CD4-positive, alpha-beta T cell treated with Interleukin-17A for 1 hour (primary cell): ENCODE measurements at places on chromosomes 7 and 10.

DNA sequence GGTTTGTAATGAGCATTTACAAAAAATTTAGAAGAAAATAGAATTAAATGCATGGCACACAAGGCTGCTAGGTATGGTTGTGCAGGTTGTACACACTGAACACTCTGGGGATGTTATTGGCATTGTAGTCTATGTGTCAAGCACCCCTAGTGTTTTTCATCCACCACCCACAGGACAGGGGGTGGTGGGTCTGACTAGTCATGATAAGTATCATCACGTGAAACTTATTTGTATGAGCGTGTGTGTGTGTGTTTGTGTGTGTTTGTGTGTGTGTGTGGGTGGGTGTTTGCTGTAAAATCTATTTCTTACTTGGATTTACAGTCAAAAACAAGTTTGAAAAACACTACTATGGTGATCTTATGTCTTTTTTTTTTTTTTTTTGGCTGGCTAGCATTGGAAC, 66.5 kb downstream of the MAP3K8 start:
- no peak for DNase-seq

DNA sequence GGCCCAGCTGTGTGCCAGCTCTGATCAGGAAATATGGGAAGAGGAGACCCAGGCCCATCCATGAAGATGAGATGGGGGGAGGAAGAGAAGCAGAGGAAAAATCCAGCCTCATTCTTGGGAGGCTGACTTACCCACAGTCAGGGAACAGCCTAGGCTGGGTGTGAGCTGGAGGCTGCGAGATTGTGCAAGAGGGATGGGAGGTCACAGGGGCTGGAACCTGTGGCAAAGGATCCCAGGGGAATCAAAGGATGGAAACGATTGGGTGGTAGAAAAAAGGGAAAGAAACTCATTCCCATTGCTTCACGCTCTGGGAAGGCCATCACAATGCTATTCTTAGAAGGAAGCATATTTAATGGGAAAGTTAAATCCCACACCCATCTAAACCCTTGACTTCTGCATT, 26.7 kb upstream of the CRHR2 start:
- DNase-seq: no peak

DNA sequence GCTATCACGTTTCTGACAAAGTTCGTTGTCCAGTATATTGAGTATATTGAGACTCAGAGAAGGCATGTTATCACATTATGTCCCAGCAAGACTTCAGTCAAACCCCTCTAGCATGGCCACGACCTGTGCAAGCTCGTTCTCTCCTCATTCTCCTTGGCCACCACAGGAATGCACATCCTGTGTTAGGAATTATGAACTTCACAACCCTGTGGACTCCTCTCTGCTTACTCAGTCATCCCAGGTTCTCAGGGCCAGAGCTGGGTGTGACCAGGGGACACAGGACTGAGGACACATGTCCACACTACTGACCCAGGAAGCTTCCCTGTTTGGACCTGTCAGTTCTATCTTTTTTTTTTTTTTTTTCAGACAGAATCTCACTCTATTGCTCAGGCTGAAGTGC, 4.4 kb downstream of the SH2D4B start:
- no peak for DNase-seq

DNA sequence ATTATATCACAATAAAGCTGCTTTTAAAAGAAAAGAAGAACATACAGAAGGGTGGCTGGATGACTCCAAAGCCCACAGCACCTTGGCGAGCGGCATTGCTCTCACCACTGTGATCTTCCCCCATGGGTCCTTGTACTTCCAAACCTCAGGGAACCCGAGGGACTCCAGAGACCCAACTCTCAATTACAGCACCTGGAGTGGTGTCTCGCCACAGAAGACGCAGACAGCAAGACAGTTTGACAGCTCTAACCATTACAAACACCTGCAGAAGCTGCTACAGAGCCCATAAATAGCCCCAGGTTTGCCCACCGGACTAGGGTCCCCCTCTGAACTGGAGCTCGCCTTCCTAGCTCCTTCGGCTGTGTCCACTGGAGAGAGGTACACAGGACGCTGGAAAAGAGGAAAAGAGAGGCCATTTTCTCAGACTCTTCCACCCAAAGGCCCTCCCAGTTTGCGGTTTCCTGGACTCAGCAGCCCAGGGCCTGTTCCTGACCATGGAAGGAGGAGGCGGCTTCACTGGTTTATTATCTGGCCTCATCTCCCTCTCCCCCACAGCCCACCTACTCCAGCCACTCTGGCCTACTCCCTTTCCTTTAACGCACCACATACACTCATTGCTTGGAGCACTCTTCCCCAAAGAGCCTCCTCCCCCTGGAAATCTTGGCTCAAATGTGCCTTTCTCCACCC, 1.9 kb downstream of the PIK3AP1 start:
- no peak for DNase-seq

DNA sequence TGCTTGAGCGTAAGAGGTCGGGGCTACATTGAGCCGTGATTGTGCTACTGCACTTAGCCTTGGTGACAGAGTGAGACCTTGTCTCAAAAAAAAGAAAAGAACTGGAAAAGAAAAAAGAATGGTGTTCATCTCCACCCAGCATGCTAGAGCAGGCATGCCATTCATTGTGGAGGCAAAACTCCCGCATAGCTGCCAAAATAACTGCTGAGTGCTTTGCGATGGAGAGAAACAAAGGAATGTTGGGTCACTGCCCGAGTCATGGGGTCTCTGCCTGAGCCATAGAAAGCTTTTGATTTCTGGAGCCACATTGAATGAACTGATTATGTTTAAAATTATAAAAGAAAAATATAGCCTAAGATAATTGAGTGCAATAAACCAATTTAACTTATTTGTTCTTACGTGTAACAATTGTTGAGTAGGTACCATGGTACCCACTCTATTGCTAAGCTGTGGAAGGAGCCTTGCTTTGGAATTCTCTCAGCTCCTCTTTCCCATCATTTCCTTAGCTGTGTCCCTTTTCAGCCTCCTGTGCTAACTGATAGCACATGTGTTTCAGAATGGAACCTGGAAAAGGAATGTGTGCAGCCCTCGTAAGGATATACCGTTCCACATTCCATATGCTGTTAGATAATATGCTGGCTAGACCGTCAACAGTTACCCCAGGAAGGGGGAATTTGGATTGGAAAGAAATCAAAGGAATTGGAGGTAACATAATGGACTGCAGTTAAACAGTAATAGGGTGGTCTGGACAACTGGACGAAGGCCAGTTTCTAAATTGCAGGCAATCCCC, 99.0 kb downstream of the KIAA1217 start:
- no peak for DNase-seq
